ENCODE measurements at places on chromosomes 5 and 9. TPM values are rescaled to one million over a fixed set of nuclear protein-coding genes. Genes with fewer than 3 reads are reported as not detected.

CAMK4 gene
- total RNA-seq, result 8.2 TPM

FKTN gene
- total RNA-seq, result 14.4 TPM

DND1 gene
- 1.1 TPM for total RNA-seq

SERF1B gene
- 43.7 TPM for total RNA-seq

All from endothelial cell of umbilical vein (primary cell).